T47D (cell line): ENCODE measurements at places on chromosomes 3 and 15.

DNA sequence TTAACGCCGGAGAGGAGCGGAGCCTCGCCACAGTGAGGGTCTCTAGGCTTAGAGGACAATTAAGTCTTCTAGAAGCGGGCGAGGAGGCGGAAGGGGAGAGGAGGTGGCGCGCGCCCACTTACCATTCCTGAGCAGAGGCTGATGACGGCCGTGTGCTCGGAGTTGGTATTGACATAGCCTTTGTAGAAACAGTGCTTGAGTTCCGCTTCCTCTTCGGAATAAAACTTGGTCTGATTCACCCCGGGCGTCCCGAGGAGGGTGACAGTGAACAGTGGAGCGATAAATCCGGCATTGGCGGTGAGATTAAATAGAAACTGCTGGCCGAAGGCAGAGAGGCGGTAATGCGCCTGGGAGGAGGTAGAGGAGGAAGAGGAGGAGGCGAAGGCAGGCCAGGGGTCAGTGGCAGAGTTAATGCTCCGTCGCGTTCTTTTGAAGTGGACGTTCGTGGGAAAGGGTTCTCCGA lies 1.3 kb downstream of the ADAMTS9 start:
- DNase-seq = peak; percentile 16

DNA sequence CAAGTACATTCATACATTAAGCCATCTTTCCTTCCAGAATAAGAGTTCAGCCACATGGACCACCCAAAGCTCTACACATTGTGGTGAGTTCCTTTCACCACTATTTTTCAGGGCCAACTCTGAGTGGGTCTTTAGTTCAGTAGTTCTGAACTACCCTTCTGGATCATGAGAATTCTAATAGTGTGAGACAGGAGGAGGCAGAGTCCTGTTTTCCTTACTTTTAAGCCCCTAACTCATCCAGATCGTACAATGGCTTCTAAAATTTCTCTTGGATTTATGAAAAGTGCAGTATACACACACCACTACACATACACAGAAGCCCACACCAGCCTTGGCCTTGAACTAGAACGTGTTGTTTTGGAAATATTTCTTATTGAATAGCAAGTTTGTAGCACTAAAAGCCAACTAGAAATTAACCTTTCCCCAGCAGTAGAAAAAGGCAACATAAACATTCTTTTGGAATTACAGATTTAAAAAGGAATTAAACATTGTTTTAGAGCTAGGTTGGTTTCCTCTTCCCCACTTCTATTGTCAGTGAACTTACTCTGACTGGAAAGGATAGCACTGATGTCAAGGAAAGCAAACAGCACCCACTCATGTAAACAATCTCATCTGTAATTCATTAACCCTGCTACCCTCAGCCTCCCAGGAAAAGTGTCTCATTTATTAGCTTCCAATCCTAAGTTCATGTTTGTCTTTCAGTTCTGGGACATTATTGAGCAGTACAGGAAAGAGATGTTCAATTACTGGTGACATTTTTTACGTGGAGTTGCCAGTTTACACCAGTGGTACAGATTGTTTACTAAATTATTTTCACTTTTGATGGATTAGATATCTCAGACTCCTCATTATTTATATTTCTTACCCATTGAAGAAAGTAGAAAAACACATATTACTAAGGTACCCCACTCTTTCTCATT lies 95.7 kb upstream of the AGTR1 start:
- no peak for DNase-seq

DNA sequence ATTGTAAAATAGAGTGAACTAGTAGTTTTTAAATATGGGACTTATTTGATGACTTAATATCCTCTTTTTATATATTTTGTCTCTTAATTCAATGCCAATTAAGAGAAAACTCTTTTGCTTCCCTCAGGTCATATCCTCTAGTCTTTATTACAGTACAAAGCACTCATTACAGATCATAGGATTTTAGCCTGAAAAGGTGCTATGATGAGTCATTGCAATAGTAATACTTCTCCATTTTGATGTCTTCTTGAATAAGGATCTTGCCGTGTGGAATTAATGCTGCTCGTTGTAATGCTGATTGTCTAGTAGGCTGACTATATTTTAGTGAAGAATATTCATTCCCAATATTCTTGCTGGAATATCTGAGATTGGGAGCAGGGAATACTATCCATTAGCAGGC lies 612.2 kb upstream of the GOLIM4 start:
- no peak for DNase-seq

GRCh38 chr15:70826634-70827033 lies 27.3 kb downstream of the LARP6 start:
- DNase-seq = no peak

DNA sequence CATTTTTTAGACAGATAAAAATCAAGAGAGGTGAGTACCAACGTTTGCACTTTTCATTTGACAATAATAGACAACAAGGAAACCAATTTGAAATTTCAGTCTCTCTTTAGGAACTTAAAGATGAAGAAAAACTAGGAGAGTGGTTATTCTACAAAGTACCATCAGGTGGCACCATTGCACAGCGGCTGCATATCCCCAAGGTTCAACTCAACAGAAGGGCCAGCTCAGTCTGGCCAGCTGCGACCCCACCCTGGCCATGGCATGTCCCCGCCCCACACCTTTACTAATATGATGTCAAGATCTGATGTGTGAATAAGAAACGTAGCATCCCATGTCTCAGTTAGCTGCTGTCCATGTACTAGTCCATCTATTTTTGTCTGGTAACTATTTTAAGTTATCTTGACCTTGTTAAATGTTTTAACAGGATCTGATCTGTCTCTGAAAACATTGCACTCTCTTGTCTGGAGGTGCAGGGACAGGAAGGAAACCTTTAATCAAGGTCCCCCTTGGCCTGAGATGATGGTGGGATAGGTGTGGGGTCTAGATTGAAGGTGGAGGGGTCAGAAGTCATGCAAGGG lies 35.5 kb upstream of the CGNL1 start:
- DNase-seq = peak; percentile 64

- DNase-seq = no peak
These were observed 22.7 kb downstream of the MGLL start for GRCh38 chr3:127799476-127800222.

- DNase-seq = no peak
These were observed 13.2 kb downstream of the POPDC2 start for GRCh38 chr3:119647171-119647570.

DNA sequence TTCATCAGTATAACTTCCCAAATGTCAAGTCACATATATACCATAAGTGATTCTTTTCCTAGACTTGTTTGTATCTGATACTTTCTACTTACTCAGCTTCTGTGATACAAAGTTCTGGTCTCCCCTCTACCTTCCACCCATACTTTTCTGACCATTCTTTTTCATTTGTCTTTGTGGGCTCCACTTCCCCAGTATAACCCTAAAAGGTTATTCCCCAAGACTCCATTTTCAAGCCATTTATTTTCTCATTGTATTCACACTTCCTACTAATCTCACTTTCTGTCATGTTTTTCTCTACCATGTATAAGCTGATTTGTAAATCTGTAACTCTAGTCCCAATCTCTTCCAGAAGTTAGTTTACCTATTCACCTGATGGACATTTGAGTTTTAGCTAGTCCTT lies 34.0 kb downstream of the IQCB1 start:
- no peak for DNase-seq

DNA sequence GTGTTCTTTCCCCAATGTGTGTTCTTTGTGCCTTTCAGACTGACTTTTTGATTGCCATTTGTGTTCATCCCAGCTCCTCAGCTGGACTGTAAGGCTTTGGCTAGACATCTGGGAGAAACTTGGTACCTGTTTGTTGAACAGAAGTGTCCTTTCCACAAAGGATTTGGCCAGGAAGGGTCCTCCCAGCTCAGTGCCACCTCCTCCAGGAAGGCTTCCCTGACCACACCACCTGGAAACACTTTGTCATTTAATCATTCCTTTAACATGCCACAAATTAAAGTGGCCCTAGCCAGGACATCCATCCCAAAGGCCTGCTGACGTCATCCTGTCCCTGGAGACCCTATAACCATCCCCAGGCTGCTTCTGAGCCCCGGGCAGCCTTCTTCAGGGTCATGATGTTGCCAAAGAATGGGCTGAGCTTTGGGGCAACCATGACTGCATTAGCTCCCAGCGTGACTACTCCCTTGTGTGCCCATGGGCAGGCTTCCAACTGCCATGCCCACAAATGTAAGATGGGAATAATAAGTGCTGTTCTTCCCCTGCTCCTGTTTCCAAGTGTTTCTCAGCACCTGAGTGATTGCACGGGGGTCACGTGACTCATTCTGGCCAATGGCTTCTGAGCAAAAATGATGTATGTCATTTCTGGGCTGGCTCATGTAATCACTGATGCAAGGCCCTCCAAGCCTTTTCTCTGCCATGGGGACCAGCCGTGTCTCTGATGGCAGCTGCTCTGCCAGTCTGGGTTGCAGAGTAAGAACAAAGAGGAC lies 112.5 kb upstream of the SMAD3 start:
- no peak for DNase-seq

DNA sequence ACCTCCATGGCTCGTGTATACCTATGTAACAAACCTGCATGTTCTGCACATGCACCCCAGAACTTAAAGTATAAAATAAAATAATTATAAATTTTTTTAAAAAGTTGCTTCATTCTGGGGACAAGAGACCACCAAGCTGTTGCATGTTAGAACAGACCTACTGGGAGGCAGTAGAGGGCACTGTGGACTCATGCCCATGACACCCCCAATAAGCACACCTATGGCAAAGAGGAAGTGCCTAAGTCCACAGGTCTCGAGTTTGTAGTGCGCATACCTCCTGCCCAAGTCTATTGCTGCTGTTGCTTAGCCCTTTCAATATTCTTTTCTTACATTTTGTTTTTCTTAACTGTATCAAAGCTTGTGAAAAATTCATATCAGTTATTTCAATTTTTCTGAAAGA lies 267.9 kb upstream of the THBS1 start:
- peak; percentile 15 for DNase-seq

DNA sequence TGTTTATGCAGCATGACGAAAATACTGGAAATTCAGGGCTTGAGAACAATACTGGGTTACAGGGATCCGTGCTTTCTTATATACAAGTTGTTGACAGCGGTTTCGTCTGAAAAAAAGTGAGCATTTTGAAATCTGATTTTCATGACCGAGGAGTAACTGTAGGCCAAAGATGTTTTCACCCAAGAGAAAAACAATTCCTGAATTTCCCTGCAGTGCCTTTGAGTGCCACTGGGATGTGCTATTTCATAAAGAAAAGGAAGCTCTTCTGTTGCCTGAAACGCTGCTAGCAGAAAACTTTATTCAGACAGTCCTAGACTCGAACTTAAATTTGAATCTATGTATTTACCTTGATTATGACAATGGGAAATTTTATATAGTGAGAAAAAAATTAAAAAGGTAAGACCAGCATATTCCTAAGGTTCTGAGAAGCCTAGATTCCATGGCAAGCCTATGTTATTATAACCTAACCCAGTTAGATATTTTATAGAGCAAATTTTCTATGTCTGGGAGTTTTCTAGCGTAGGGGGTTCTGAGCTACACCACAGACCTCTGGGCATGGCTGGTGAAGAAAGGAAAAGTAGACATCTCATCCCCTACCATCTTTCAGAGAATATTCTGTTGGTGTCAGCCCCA lies 30.2 kb downstream of the KCNAB1 start:
- DNase-seq = peak; percentile 72

DNA sequence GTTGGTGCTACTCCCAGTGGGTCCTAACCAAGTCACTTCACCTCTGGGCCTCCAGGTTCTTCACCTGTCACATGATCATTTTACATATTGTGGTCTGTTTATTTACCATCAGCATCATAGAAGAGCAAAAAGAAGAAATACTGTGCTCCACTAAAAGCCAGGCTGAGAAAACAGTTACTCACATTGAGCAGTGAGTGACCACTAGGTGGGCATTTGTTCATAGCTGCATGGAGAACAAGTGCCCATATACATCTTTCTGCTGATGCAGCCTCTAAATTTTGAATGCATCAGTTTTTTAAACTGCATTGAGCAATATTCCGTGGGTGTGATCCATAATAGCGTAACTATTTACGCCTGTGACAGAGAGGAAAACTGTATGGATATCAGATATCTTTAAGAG lies 76.2 kb downstream of the DCUN1D1 start:
- no peak for DNase-seq

DNA sequence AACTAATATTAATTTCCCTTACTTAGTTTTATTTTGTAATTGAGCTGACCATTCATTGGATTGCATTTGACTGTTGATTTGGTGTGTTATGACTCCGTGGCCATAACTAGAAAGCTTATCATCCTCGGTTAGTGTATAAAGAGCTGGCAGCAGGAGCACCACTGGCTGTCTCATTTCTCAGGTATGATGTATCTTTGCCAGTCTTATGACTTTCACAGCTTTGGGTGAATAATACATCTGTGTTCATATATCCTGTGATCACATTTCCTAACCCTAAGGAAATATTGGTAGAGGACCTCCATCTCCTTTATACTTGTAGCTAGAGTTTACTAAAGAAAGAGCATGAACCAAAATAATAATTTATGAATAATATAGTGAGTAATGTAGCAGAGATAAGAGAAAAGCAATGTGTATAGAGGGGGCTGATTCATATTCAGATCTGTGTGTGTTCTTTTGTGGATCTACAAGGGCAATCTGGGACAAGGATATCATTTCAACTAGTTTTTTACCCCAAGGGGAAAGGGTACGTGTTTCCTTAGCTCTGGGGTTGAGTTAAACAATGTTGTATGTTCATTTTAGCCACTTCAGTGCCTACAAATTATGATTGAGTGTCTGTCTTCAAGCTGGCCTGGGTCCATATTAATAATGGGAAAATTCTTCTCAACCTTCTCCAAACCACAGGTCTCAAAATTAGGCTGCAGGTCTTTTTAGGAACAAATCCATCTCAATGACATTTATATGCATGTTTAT lies 901.7 kb downstream of the NTRK3 start:
- DNase-seq = no peak

GRCh38 chr3:133443649-133444422 lies 44.0 kb downstream of the BFSP2 start:
- no peak for DNase-seq

DNA sequence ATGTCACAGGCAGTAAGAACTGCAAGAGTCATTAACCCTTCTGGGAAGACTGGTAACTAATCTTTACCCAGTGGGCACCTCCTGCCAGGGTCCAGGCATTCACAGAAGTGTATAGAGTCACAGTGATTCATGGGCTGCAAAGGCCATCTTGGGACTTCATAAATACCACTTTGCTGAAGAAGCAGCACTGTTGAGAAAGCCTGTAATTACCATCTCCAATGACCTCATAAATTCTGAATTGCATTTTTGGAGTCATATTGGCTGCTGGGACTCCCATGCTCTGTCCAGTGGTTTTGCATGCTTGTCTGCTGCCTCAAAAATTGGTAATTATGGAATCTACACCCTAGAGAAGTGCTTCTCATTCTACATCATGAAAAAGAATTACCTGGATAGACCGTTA lies 837.2 kb downstream of the NTRK3 start:
- DNase-seq = no peak

GRCh38 chr15:31338318-31338878 lies 11.8 kb downstream of the KLF13 start:
- DNase-seq = no peak
